ENCODE measurements at places on chromosomes 12 and 14.

DNA sequence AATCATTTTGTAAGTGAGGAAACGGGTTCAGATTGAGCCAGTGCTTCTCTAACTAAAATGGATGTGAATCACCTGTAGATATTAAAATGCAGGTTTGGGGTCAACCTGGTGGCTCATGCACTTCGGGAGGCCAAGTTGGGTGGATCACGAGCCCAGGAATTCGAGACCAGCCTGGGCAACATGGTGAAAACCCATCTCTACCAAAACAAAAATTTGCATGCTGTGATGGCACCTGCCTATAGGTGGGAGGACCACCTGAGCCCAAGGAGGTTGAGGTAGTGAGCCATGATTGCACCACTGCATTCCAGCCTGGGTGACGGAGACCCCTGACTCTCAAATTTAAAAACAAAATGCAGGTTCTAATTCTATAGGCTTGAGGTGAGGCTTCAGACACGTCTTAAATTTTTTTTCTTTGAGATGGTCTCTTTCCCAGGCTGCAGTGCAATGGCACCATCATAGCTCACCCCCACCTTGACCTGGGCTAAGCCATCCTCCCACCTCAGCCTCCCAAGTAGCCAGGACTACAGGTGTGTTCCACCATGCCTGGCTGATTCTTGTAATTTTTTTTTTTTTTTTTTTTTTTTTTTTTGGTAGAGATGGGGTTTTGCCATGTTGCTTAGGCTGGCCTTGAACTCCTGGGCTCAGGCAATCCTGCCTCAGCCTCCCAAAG lies 9.0 kb downstream of the TUBA1C start:
- no peak for DNase-seq

- no peak for DNase-seq
Measured at GRCh38 chr14:95504135-95505029, 12.1 kb downstream of the SYNE3 start.

DNA sequence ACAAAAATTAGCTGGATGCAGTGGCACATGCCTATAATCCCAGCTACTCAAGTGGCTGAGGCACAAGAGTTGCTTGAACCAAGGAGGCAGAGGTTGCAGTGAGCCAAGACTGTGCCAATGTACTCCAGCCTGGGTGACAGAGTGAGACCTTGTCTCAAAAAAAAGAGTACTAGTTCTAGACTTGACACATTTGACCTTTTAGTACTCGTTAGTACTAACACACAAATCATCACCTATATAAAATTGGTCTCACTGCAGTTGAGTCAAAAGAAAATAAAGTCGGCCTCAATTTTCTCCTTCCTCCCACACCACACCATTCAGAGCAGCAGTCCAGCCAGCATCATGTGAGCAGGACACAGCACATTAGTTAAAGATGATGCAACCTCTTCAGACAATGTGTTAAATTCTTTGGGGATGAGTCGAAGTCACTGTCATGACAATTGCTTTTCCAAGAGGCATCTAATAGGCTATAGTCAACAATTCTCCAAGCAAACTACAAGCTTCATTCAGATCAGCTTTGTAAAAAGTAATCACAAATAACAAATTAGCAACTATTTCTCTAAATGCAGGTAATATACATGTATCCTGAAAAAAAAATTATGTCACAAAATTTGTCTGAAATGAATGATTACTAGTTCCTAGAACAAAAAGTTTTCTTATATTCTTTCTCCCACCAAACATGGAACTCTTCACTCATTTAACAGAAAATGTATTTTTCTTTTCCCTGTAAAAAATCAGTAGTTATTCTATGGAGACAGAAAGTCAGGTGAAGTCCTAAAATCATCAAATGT lies 55.6 kb downstream of the CLIP1 start:
- DNase-seq = peak; percentile 73

DNA sequence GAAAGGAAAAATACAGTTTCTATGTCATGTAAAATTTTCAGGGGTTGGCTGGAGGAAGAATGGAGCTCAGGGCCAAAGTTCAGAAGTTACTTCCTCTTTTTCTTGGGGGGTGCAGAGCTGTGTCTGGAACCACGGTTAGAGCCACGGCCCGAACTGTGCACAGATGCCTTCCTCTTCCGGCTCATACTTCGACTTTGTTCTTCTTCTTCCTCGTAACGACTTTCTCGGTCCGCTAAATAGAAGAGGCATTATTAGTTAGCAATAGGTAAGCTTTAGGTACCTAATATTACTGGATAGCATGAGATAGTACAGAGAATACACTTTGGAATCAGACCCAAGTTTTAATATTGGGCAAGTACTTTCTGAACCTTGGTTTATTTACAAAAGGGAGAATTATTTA lies 31.2 kb downstream of the SUPT16H start:
- no peak for DNase-seq

- no peak for DNase-seq
Measured at GRCh38 chr12:15972894-15973293, 61.8 kb downstream of the DERA start.

DNA sequence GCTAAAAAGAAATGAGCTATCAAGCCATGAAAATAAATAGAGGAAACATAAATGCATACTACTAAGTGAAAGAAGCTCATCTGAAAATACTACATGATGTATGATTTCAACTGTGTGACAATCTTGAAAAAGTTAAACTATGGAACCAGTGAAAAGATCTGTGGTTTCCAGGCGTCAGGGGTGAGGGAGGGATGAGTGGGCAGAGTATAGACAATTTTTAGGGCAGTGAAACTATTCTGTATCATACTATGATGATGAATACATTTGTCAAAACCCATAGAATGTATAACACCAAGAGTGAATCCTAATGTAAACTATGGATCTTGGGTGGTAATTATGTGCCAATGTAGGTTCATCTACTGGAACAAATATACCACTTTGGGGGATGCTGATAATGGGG lies 21.3 kb downstream of the SPX start:
- DNase-seq = no peak

Measured in SJSA1 (cell line).